ENCODE measurements at places on chromosomes 5 and 9. TPM values are rescaled to one million over a fixed set of nuclear protein-coding genes. Genes with fewer than 3 reads are reported as not detected.
A peak's percentile ranks its signal among the peaks of the same experiment; 100 is the strongest.

The TTC23L gene
- 1.6 TPM for total RNA-seq

The FKBP15 gene
- total RNA-seq = 11.9 TPM

The WHRN gene
- total RNA-seq = 25.6 TPM

The NPR2 gene
- total RNA-seq = 8.9 TPM

The ORM2 gene
- not detected for total RNA-seq

The PDE8B gene
- 12.9 TPM for total RNA-seq

The SGCD gene
- total RNA-seq = 24.0 TPM

DNA sequence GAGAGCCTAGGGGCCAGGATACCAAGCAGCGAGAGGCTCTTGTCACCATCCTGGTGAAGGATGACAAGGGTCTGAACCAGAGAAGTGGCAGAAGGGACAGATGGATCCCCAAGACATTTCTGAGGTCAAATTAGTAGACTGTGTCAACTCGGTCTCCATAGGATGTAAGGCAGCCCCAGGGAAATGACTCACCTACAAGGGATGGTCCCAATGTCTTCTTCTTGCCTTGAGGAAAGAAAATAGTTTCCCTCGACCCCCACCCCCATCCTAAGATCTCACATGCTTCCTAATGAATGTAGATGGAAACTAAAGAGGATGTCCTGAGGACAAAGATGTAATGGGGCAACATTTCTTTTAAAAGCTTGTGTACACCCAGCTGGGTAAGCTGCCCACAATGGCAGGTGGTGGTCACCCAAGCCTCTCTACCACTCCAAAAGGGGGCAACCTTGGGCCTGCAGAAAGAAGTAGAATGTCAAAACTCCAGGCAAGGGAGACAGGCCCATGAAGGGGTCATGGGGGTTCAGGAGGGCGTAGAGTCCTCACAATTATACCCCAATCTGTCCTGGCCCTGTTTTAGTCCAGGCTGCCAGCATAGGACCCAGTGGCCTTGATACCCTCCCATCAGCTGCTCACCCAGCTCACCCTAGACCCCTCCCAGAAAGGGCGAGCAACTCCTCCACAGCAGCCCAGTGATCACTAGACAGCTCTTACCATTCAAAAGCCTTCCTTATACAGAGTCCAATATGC lies 187.4 kb downstream of the ACTL7B start:
- no peak for DNase-seq
- no peaks in the 10 kb centered on the region for H3K27me3 ChIP-seq
- H3K4me1 ChIP-seq = no peaks in the 10 kb centered on the region
- no peak overlapping the region for H3K27ac ChIP-seq

DNA sequence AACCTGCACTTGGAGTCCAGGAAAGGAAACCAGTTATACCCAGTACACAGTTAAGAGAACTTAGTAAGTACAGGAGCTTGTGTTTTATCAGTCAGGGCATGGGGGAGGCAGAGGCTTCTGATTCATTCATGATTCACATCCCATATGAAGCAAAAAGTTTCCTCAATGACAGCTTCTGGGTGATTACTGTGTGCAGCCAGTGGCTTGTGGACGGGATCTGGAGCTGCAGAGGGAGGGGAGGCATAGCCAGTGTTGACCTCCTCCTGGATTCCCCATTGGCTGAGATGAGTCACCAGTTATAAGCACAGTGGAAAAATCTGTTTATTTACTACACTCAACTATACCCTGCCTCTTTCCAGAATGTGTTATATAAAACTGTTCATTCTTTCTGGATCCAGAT lies 17.7 kb downstream of the IL31RA start:
- no peak overlapping the region for H3K4me3 ChIP-seq
- no peaks in the 10 kb centered on the region for H3K36me3 ChIP-seq
- no peaks in the 10 kb centered on the region for H3K27me3 ChIP-seq

DNA sequence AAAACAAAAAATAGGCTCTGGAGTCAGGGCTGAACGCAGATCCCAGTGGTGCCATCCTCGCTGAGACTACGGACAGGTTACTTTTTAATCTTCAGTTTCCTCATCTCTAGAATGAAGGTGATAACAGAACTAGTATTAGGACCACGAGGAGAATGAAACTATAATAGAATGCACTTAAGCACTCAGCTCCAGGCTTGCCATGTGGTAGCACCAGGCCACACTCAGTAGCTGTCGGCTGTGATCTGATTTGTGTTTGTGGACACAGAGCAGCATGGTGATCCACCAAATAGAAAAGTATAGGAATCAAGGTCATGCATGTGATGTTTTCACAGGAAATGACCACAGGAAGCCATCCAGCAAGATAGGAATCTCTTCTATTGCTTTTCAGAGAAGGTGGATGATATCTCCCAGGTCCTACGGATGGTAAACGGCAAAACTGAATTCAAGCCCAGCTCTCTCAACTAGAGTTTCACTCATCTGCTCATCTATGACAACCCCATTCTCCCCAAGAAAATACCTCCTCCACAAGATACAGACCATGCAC lies 498.0 kb downstream of the SPOCK1 start:
- no peak overlapping the region for H3K27ac ChIP-seq
- H3K36me3 ChIP-seq = no peaks in the 10 kb centered on the region
- no peak overlapping the region for H3K4me3 ChIP-seq
- H3K27me3 ChIP-seq = no peaks in the 10 kb centered on the region

- H3K36me3 ChIP-seq = no peaks in the 10 kb centered on the region
- H3K4me1 ChIP-seq = peaks cover 5% of the 10 kb centered on the region
- DNase-seq = no peak
- H3K27ac ChIP-seq = no peak overlapping the region
These were observed 3.1 kb downstream of the MRPL36 start for GRCh38 chr5:1796371-1797102.

- H3K36me3 ChIP-seq = no peaks in the 10 kb centered on the region
- DNase-seq = peak; percentile 16
- H3K27me3 ChIP-seq = no peaks in the 10 kb centered on the region
- no peaks in the 10 kb centered on the region for H3K4me1 ChIP-seq
These were observed at the start of gene PTPRD for GRCh38 chr9:10612641-10613398. TSS of gene PTPRD (minus strand) at chr9:10613002.

DNA sequence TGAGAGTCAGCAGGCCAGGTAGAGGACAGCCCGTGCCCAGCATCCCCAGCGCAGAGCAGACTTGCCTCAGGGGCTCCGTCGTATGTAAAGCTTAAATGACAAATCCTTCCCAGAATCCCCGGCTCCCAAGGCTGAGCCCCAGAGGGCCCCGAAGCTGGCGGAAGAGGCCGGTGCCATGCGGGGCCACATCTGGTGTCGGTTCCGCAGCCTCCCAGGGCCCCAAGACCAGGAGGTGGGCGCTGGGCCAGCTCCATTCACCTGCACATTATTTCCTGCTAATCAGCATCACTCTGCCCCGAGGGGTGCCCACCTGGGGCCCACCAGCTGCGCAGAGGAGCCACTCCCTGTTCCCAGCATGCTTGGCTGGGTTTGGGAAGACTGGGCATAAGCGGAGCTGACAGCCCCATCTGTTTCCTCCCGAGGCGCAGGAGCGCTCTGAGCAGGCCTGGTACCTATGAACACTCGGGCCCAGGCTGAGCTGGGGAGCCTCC lies 124.0 kb upstream of the PPP1R26 start:
- H3K4me1 ChIP-seq = no peaks in the 10 kb centered on the region
- no peak overlapping the region for H3K27ac ChIP-seq
- no peak for DNase-seq
- H3K27me3 ChIP-seq = no peaks in the 10 kb centered on the region

- H3K4me1 ChIP-seq = peaks cover 4% of the 10 kb centered on the region
- H3K27me3 ChIP-seq = no peaks in the 10 kb centered on the region
- no peaks in the 10 kb centered on the region for H3K36me3 ChIP-seq
- DNase-seq = no peak
- no peak overlapping the region for H3K27ac ChIP-seq
These were observed 86.0 kb upstream of the NR5A1 start for GRCh38 chr9:124593200-124593599.

DNA sequence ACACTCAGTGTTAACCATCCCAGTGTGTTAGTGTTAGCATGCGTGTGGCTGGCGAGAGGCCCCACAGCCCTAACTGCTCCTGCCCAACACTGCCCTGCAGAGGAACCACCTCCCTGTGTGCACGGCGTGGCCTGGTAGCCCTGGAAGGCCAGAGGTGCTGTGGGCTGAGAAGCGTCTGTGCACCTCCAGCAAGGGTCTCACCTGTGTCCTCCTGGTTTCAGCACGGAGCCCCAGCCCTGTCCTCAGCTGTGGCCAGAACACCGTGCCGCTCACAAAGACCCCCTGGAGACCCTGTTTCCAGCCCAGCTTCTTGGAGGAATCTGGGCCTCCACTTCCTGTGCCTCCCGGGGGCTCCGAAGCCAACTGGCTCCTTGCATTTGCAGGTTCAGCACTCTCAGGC lies 56.1 kb upstream of the NRARP start:
- no peaks in the 10 kb centered on the region for H3K27me3 ChIP-seq
- H3K27ac ChIP-seq = no peak overlapping the region
- DNase-seq = no peak

DNA sequence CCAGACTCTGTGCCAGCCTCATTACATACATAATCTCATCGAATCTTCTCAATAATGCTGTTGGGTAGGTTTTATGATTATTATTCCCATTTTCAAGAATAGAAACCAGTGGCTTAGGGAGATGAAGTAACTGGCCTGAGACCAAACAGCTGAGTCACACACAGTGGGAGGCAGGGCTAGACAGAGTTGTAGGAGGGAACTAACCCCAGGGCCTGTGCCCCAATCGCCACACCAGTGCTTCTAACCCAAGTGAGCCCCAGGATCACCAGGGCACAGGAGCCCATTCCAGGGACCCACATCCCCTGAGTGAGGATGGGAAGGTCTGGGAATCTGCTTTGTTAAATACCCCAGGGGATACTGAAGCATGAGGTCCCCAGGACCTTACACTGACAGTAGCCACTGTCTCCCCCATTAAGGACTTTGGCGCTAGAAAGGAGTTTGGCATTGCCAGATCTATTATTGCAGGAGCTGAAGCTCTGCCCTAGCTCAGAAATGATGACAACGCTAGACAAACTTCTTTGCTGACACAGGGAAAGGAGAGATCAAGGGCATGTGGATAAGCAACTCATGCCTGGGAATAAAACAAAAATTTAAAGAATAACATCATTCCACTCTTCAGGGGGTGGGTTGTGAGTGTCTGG lies 63.8 kb upstream of the PPARGC1B start:
- no peak overlapping the region for H3K4me3 ChIP-seq
- H3K4me1 ChIP-seq = no peaks in the 10 kb centered on the region
- no peak for DNase-seq
- no peaks in the 10 kb centered on the region for H3K27me3 ChIP-seq
- no peaks in the 10 kb centered on the region for H3K36me3 ChIP-seq
- H3K27ac ChIP-seq = no peak overlapping the region

All from ovary (tissue), 10 donors.